Stimulated activated CD8-positive, alpha-beta memory T cell treated with anti-CD3 and anti-CD28 coated beads, Interleukin-7, amount 100 ng/mL, for 4 hours (primary cell): ENCODE measurements at places on chromosomes 3 and 15.

DNA sequence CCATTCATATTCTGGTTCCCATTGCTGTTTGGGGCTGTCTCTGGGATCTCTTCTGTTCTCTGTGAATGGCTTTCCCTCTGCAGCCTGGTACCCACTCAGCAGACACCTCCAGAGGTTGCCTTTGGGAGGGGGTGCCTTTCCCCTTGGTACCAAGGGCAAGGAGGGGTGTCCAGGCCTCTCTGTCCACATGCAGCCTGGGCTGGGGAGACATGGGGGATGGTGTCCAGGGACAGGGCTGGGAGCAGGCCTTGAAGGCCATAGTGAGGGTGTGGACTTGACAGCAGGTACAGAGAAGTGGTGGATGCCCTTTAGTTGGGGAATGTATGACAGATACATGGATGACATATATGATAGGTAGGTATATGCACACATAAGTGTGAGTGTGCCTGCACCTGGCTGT is 83.7 kb downstream of the PLXNA1 start:
- no peak for DNase-seq

DNA sequence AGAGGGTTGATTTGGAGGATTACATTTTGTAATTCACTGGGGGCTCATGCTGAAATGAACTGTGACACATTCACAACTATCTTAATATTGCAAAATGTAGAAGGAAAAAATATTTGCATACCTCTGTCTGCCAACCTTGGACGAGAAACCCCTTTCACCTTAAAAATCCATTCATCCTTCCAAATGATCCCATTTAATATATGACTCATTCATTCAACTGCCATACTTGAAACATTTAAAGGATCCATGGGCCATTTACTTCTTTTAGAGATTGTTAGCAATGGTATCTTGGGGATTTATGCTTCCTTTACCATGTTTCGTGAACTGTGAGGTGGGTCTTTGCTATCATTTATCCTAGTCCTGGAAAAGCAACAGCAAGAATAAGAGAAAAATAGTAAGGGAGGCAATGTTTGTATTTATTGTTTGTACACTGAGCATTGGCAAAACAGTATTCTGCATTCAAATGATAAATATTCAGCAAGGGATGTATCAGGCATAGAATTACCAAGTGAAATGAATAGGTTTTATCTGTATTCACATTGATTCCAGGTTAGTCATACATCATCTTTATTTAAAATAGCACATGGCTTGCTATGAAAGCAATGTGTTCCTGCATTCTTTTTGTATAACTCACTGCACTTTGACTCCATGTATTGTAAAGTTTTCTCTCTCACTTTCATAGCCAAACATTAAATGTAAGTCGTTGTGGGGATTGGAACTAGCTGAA is 378.1 kb downstream of the NSUN3 start:
- DNase-seq: no peak

DNA sequence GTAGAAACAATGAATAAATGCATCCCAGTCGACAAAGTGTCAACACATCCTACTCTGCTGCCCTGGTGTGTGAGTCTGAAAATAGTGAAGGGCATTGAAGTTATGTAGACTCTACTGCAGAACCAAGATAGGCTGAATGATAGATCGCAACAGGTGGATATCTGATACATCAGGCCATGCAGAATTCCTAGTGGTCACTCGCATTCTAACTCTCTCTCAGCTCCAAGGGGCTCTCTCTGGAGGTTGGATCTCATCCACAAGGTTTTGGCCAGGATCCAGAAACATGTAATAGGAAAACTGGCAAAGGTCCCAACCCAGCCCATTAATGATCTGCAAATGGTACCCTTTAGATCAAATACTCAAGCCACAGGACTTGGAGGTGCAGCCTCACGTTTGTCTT is 514.1 kb downstream of the MAGI1 start:
- DNase-seq: no peak

- no peak for DNase-seq
Observed at GRCh38 chr3:24343084-24343783, 151.4 kb downstream of the THRB start.

GRCh38 chr3:171225165-171225564 is 198.6 kb upstream of the SLC2A2 start:
- no peak for DNase-seq
